AG10803 (cell line): ENCODE measurements at places on chromosomes 6 and 20.

DNA sequence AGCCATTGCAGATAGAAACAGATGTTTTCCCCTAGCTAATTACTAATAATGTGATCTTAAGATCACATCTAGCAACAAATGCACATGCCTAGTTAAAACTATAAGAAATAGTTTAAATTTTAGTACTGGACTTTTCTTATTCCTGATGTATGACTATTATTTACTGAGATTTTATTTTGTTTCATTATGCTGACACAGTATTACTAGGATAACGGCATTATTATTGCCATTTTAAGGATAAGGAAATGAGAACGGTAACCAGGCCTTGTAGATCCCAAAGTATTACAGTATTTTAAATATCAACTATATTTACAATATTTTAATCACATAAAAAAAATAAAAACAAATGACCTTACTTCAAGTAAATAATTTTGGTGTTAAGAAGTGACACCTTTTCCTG, 240.3 kb downstream of the ADGRB3 start:
- no peak for DNase-seq

- no peak for DNase-seq
These were observed 25.0 kb downstream of the KHDC1L start for GRCh38 chr6:73200247-73200646.

DNA sequence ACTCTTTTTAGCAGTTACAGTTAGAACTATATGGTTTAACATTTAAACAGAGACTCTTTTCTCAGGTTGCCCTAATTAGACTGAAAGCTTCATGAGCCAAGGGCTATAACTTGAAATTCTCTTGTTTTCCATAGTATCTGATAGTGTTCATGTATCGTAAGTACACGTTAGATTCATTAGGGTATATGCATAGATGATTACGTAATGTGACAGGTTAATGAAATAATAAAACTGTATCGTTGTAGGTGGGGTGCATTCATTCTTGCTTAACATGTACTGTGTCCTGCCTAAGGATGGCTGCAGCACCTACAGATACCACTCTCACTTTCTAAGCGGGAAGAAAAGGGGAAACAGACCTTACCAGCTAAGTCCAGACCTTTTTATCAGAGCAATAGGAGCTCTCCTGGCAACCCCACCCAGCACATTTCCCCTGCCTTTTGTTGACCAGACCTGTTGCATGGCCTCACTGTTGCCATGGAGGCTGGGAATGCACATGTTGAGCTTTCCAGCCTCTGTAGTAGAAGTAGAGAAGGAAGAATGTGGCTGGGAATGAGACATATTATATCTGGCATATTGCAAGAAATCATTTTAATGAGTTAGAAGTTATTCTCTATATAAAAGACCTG, 83.0 kb downstream of the MAP3K4 start:
- peak; percentile 15 for DNase-seq

GRCh38 chr6:140370441-140370840, 996.0 kb upstream of the CITED2 start:
- DNase-seq: peak; percentile 34

- DNase-seq: no peak
These were observed 129.2 kb downstream of the PDSS2 start for GRCh38 chr6:107330168-107330567.

GRCh38 chr6:27795697-27796494, 116.3 kb downstream of the OR2B2 start:
- DNase-seq: peak; percentile 88

DNA sequence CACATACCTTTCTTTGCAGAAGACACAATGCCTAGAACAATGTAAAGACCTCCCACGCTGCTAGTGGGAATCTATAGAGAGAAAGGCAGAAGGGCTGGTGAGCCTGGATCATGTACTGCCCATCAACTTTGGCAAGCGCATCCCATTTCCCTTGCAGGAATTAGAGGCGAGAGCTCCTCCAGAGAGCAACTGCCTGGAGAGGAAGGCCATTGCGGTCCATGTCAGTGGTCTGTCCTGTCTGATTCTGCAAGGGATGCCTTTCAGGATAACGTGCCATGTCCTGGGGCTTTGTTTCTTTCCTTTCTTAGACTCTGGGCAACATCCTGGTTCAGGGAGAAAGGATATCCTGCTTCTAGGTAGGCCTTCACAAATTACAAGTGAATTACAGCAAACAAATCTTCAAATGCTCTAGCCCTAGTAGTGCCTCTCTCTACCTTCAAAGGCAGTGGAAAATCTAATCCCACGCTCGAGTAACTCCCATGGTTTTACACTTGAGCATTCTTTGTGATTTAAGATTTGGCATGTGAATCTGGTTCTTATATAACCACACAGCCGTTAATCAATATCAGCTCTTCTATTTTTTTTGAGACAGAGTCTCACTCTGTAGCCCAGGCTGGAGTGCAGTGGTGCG, 38.5 kb downstream of the GCNT2 start:
- no peak for DNase-seq

DNA sequence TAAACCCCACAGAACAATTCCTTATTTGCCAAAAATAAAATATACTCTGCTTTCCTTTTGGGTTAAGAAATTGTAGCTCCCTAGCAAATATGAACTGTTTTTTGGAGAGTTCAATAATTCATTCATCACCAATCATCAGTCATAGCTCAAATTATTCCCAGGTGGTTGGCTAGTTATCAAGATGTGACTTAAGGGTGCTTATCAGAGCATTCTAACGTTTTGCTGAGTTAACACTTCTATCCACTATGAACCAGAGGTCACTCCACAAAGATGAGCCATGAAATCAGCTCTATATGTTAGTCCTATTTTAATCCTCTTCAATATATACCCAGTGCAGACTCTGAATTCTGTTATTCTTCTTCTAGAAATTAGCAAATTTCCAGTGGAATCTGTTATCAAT, 379.1 kb downstream of the TENT5A start:
- DNase-seq: peak; percentile 3

GRCh38 chr6:115323001-115323400, 737.7 kb downstream of the FRK start:
- no peak for DNase-seq

DNA sequence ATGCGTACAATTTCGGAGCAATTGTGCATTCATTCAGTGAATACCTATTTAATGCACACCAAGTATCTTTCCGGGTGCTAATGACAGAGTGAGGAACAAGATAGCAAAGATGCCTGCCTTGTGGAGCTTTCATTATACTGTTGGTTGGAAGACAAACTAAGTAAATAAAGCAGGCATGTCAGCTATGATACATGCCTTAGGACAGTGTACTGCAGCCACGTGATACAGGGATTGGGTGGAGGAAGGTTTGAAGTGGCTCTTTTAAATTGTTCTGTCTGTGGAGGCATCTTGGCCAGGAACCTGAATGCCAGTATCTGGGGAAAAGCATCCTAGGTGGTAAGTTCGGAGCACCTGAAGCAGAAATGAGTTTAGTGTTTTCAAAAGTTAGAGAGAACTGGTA, 3.0 kb upstream of the OTOR start:
- DNase-seq: no peak

DNA sequence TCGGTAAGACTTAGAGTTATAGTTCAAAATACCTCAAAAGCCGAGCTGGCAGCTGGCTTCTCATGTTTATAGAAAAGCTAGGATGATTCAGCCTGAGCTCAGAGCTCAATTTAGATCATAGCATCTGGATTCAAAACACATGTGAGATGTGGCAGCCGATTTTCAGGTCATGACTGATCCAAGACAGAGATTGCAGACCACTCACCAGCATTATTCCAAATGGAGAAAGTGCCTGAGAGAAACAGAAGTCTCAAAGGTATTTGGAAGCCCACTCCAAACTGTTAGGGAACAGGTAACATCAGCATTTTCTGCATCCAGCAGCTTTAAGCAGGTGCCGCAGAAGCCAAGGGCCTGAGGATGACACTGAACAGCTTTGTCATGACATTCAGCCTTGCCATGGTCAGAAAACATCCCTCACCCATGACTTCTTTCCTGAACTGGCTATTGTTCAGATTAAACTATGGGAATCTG, 102.2 kb downstream of the BACH2 start:
- peak; percentile 70 for DNase-seq

DNA sequence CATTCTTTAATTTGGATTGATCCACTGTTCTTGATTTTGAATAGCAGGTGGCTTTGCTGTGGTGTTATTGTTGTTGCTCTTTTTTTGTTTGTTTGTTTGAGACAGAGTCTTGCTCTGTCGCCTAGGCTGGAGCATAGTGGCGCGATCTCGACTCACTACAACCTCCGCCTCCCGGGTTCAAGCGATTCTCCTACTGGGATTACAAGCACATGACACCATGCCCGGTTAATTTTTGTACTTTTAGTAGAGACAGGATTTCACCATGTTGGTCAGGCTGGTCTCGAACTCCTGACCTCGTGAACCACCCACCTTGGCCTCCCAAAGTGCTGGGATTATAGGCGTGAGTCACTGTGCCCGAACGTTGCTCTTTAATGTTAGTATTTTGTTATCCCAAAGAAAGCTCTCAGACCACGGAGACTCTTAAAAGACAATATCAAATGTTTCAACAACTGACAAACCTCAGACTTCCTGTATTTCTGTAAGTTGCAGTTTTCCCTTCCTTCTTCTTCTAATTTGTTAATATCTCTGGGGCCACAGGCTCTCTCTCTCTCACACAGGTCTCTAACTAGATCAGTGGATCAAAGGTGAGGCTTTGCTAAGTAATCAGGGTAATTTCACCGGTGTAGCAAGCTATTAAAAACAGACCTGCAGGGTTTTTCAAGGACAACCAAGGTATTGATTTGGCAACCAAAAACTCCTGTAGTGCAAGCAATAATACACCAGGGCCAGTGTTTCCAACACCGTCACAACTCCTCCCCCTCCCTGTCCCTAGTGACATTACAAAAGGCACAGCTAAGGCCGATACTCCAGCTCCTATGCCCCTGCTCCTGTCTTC, 48.8 kb upstream of the ZNF217 start:
- peak; percentile 60 for DNase-seq

DNA sequence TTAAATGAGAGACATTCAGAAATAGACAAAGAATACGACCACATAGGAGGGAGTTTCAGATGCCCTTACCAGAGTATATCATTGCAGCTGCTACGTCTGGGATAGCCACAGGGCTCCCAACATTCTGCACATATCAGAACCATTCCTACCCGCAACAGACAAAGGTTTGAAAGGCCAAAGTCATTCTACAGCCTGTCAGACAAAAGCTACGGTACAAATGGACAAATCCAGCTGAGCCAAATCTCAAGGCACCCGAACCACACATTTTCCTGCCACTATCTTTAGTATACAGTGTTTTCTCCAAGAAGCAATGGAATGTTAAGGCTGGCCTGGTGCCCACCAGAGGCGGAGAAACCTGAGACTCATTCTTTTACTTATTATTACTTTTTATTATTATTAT, 30.5 kb upstream of the LYRM2 start:
- DNase-seq: no peak

- no peak for DNase-seq
These were observed 14.0 kb downstream of the TAF4 start for GRCh38 chr20:62051546-62052255.

DNA sequence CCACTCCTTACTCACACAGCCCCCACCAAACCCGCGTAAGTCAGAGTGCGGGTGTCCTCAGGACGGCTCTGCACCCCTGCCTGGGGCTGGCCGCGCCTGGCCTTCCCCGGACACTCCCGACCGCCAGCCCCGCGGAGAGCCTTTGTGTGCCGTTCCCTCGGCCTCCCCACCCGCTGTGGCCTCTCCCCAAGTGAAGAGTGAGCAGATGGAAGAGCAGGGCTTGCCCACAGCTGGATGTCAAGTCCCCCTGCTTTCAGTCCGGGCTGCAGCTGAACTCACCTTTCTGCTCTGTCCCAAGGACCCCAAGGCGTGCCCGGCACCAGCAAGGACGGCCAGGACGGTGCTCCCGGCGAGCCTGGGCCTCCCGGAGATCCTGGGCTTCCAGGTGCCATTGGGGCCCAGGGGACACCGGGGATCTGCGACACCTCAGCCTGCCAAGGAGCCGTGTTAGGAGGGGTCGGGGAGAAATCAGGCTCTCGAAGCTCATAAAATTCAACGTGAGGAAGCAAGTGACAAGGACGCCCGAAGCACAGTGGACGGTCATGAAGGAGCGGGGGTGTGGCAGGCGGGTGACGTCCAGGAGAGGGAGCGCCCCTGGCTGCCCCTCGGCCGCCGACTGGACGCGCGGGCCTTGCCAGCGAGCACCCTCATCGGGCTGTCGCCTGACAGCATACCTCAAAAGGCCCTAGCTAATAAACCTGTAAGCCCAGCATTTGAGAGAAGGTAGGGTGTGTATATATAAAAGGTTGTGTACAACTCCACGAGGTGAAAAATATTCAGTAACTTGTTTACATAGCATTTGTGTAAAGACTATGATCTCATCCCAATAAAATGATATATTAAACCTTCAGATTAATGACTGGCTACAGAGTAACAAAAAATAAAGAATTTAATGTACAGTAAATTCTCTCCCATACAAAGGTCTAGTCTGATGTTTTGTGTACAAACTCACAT, 21.1 kb downstream of the TCFL5 start:
- no peak for DNase-seq

DNA sequence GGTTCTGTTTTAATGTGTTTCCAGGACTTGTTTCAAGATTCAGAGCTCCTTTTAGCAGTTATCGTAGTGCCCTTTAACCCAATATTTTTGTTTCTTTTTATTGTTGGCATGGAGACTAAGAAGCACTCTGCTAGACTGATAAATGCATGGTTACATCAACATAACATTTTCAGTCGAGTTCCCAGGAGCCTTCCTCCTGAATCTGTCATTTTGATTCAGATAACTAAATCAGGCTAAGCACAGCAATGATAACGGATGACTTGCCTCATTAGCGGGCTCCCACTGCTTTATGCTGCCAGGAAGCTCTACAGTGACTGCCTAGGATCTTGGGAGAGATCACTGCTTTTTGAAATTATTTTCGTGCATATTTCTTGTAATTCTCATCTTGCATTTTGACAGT, 772.8 kb upstream of the GJE1 start:
- DNase-seq: peak; percentile 12

DNA sequence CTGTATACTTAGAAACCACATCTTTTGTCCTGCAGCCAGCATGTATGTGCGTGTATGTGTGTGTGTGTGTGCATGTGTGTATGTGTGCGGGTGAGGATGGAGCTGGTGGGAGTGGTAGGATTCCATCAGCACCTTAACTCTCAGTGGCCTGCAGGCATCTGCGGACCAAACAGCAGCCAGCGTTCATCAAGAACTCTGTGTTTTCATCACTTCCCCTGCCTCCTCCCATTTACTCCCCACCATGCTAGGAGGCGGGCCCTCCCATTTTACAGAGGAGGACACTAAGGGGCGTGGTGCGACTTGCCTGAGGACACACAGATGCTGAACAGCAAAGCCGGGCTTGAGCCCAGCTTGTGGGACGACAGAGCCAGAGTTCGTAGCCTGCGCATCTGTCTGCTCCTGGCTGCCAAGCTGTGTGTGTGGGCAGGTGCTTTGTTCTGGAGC, 8.9 kb downstream of the VSTM2L start:
- DNase-seq: peak; percentile 63

- peak; percentile 81 for DNase-seq
These were observed 81.9 kb downstream of the FIG4 start for GRCh38 chr6:109772883-109773431.

- peak; percentile 79 for DNase-seq
These were observed 686.2 kb upstream of the SLC35B3 start for GRCh38 chr6:9121549-9121948.

- no peak for DNase-seq
These were observed 5.8 kb upstream of the ME1 start for GRCh38 chr6:83436674-83437073.
